Stimulated activated CD8-positive, alpha-beta memory T cell treated with anti-CD3 and anti-CD28 coated beads, Interleukin-15, amount 100 ng/mL, for 24 hours (primary cell): ENCODE measurements at places on chromosomes 2 and 18.

GRCh38 chr2:149394864-149395263 is 64.5 kb downstream of the LYPD6 start:
- no peak for DNase-seq

GRCh38 chr2:8168876-8169424 is 512.9 kb upstream of the ID2 start:
- no peak for DNase-seq

DNA sequence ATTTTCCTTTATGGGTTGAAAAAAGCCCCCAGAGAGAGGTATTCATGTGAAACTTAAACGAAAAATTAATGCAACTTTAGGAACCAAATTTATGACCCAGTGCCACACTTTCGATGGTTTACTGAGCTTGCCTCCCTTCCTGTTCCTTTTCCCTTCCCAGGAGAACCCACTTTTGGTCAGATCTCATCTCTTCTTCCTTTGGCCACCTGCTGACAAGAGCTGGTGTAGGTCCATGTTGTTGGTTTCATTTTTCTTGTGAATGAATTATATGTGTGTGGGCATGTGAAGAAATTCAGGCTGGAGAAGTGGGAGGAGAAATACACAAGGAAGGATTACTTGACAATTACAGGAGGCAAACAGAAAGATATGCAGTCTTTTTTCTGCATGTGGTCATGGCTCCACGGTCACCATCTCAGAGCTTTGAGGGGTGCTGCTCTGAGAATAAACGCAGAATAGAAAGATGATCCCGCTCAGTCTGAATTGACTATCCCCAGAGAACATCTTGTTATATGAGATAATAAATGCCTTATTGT is 111.3 kb upstream of the TCF4 start:
- no peak for DNase-seq

DNA sequence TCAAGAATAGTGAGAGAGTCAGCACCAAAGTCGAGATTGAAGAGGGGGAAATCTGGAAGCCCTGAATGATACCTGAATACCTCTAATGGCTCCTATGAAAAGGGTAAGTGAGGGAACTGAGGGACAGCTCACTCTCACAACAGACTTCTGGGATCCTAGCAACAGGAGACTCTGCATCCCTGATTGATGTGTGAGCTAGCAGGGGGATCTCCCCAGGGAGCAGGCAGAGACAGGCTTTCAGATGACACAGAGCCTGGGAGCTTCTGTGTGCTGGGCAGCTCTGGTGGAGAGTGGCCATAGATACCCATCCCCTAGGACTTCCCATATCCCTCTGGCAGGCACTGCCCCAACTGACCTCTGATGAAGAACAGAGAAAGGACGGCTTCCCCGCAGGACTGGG is 206.2 kb downstream of the EXOC6B start:
- no peak for DNase-seq

- no peak for DNase-seq
Observed at GRCh38 chr18:45081566-45082181, 401.0 kb downstream of the SETBP1 start.

DNA sequence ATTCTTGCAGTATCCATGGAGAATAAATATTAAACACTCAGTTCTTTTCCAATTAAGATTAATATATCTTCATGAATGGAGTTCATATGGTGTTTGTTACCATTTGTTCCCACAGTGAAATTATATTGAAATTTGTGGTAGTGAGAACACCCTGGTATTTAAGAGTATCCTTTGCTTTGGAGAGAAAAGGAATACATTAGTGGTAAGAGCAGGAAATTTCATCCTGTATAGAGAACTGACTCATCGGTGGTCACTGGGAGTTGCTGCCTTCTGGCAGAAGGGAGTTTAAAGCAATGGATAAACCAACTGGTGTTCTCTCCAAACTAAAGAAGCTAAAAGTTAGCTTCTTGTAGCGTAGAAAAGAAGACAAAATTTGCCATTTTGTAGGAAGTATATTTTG is 107.3 kb downstream of the MYO1B start:
- no peak for DNase-seq

GRCh38 chr2:148876595-148877402 is 1.8 kb downstream of the KIF5C start:
- DNase-seq: peak; percentile 1

DNA sequence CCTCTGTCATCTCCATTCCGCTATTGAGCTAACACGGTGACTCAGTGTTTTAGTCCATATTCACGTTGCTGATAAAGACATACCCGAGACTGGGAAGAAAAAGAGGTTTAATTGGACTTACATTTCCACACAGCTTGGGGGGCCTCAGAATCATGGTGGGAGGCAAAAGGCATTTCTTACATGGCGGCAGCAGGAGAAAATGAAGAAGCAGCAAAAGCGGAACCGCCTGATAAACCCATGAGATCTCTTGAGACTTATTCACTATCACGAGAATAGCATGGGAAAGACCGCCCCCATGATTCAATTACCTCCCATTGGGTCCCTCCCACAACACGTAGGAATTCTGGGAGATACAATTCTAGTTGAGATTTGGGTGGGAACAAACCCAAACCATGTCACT is 22.6 kb upstream of the CXXC1 start:
- no peak for DNase-seq

DNA sequence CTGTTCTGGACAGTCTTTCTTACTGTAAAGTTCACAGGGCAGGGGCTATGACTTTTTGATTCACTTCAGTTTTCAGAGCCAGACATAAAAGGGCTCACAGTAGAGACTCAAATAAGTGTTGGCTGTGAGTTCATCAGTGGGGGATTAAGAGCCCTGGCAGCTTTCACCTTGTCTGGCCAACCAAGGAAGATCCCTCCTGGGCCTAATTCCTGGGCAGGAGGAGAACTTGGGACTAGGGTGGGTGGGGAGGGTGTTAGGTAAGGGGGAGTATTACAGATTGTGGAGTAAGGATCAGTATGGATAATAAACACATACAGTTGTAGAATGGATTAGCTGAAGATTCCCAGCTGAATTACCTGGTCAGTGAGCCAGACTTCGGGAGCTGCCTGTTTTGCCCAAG is 904 bp upstream of the SFXN5 start:
- DNase-seq: no peak
